ENCODE measurements at places on chromosomes 7 and 10.

DNA sequence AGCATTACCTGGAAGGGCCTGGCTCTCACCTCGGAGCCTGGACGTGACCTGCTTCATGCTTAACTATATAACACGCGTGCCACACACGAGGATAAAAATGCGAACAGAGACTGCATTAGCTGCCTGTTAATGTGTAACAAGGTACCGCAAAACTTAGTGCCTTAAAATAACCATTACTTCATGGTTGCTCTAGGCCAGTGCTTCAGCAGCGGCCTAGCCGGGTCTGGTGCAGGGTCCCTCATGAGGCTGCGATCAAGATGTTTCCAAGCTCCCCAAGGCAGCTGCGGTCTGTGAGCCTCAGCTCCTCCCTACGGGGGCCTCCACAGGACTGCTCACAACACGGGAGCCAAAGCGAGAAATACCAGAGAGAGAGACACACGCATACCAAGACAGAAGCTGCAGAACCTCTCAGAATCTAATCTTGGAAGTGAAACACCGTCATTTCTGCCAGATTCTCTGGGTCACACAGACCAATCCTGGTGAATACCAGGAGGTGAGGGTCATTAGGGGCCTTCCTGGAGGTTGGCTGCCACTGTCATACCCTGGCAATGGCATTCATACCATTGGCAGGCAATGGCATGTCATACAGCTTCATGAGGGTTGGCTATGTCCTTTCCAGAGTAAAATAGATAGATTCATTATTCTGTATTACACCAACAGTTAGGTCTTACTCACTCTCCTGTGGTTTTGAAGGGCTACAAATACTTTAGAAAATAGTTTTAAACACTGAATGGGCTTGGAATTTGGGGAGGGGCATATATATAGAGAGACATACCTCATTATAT lies 94.5 kb downstream of the HIPK2 start:
- DNase-seq = no peak

DNA sequence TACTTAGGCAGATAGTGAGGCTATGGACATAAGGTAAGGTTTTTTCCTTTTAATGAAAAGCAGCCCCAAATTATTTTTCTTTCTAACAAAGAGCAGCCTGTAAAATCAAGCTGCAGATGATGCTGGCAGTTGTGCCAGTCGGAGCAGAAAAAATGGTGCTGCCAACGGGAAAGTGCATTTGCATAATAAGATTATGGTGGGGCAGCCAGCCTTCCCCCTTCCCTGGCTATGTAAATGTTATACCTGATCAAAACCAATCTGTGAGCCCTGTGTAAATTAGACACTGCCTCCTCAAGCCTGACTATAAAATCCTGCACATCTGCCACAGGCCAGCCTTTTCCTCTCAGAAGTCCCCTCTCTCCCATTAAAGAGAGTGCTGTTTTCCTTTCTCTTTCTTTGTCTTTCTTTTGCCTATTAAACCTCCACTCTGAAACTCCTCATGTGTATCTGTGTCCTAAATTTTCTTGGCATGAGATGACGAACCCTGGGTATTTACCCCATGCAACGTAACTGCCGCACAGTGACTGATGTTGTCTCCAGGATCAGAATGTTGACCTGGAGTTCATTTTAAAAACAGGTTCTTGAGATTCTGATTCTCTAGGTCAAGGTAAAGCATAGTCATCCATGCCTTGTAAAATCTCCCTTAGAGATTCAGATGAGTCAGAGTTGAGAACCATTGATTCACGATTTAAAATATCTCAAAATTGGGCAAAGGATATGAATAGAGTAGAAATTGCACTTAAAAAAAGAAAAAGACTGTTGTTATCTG lies 167.3 kb upstream of the C1GALT1 start:
- no peak for DNase-seq

GRCh38 chr10:44326474-44327030 lies 58.3 kb downstream of the CXCL12 start:
- no peak for DNase-seq

- DNase-seq = no peak
Measured at GRCh38 chr10:71280216-71280615, 38.8 kb upstream of the SLC29A3 start.

DNA sequence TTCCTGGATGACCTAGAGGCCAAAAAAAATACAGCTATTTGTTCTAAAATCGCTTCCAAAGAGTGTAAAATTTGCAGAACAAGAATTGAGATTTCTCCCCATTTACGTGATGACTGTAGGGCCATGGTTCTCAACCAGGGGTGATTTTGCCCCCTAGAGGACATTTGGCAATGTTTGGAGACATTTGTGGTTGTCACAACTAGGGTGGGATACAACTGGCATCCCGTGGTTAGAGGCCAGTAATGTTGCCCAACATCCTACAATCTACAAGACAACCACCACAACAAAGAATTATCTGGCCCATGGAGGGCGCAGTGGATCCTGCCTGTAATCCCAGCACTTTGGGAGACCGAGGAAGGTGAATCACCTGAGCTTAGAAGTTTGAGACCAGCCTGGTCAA lies 22.8 kb upstream of the MALSU1 start:
- no peak for DNase-seq

- no peak for DNase-seq
Measured at GRCh38 chr10:43041422-43042342, 35.2 kb upstream of the RET start.

DNA sequence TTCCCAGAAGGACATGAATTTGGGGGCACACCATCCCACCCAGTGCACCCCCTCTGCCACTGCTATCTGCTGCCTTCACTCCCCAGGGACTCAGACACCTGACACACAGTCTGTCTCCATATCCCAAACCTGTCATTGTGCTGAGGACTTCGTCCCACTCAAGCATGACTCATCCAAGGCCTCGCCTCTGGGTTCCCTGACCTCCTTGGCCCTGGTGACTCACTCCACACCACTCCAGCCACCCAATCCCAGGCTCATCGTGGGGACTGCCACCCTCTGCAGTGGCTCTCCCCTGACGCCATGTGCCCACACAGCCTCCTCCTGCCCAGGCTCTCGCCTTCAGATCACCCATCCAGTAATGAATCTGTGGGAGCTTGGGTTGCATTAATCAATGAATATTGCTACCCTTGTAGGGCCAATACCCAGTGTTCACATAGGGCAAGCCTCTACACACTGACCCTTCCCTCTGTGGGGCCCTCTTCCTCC lies 6.6 kb upstream of the INSIG1 start:
- no peak for DNase-seq

DNA sequence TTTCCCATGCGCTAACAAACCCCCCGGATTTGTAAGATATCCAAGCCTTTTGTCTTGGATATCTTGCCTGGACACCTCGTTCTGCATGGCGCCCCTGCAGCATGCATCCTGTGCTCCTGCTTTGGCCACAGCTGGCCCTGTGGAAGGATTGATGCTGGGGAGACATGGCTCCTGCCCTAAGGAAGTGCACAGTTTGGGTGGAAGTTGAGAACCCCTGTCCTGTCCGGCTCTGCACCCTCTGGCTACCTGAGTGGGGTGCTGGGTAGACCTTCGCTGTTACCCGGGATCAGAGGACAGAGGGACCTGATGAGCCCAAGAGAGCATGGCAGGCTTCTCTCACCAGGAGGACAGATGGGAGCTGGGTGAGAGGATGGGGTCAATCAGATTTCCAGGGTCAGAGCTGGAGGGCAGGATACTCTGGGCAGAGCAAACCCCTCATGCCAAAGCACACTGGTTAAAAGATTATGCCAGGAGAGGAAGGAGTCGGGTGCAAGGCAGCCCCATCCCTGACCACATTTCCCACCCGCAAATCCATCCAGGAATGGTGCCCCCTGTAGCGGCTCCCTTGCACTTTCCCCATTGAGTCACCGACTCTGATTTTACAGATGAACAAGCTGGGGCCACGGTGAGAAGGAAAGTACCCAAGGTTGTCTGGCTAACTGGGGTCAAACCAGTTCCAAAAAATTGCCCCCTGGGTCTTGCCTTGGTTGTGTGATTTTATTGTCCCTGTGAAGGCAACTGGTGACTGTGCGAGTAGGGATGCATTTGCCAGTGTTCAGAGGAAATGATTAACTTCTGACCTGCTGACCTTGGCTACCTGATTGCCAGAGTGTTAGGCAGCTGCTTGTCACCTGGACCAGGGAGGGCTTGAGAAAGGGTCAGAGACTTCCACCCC lies 290.1 kb upstream of the ZMIZ1 start:
- DNase-seq = no peak

GRCh38 chr7:46179061-46179610 lies 258.1 kb upstream of the IGFBP3 start:
- no peak for DNase-seq

DNA sequence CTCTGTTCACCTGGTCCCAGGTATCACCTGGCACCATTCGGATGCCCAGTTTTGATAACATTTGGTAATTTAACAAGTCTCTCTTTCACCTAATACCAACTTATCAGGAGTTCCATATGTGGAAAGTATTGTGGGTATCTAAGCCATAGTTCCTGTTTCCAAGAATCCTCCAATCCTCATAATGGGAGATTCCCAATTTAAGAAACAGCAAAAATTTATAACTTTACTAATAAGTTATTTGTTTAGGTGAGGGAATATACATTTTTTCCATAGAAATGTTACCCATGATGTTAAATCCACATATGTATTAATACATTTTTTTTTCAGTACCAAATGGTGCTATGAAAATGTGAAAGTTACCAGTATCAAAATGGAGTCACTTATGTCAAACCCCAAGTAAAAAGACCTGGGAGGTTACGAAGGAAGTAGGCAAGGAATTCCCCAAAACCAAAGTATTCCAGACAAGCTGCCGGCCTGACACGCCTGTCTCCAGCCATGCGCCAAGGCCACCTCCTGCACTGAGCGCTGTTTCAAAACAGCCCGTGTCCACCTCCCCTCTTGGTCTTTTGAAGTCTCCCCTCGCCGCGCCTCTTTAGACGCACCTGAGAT lies 44.8 kb downstream of the PRKCQ start:
- DNase-seq = no peak

DNA sequence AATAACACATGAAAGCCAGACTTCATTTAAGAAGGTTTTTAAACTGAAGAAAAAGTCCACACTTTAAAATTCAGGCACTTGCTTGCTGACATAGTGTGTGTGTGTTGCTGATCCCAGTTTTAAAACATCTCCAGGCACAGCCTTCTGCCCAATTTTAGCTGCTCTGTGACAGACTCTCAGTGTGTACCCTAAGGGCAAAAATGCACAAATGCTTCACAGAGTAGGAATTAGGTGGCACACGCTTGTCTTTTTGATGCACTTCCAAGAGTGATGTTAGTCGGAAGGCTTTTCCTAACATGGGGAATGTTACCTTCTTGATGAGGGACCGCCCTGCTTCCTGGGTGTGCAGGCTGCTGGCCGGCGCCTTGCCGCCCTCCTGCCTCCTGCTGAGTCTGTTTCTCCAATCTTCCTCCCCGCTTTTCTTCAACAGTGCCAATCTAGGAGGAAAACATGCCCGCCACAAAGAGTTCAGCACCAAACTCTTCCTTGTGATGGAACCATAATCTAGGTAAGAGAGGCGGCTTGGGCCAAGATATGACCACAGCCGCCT lies 122.3 kb downstream of the SVIL start:
- no peak for DNase-seq

Data from activated naive CD4-positive, alpha-beta T cell treated with anti-CD3 and anti-CD28 coated beads, Interleukin-2, amount 10 ng/mL, durations not matched to agents 7 days and 5 days (primary cell).